Heart right ventricle (tissue), 16 donors: ENCODE measurements at places on chromosomes 7 and 10. TPM values are rescaled to one million over a fixed set of nuclear protein-coding genes. Genes with fewer than 3 reads are reported as not detected.

GRCh38 chr10:49000437-49001398 lies 61.1 kb upstream of the LRRC18 start:
- no peak for DNase-seq

DNA sequence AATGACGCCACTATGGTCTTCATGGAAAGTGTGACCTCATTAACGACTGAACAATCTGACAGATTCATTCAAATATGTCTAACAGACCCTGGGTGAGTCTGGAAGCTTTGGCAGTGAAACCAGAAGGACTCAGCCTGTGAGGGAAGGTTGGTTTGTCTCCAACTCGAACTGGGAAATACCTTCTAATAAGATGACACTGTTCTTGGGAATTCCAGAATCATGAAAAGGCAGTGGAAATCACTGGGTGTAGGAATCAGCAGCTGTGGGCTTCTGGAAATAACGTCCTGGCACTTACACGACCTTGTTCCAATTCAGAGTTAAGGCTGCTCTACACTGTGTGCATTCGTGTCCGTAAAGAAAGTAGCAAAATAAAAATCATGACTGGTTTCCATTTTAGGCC lies 75.1 kb downstream of the DGKI start:
- no peak for DNase-seq

CYP26C1 gene
- not detected for polyA plus RNA-seq

- DNase-seq: no peak
These were observed 40.1 kb downstream of the PALD1 start for GRCh38 chr10:70518695-70519094.

DNA sequence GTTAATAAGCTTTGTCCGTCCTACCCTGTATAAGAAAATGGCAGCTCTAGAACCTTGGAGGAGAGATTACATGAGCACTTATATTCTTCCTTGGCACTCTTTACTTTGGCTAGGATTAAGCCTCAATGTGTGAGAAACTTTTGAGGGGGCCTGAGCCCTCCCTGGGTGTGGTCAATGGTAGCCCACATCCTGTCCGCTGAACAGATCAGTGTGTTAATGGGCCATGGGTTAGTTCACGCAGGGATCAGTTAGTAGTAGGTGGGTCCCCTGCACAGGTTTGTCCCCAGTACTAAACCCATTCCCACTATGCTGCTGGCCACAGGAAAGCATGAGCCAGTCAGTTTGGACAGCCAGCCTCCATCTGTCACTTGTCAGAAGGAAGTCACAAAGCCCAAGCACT lies 20.2 kb upstream of the IKZF1 start:
- DNase-seq: no peak

- peak; percentile 51 for DNase-seq
These were observed 298.2 kb downstream of the FRMD4A start for GRCh38 chr10:14032406-14032998.

GRCh38 chr7:105178928-105179541 lies 165.0 kb downstream of the KMT2E start:
- DNase-seq: no peak

DNA sequence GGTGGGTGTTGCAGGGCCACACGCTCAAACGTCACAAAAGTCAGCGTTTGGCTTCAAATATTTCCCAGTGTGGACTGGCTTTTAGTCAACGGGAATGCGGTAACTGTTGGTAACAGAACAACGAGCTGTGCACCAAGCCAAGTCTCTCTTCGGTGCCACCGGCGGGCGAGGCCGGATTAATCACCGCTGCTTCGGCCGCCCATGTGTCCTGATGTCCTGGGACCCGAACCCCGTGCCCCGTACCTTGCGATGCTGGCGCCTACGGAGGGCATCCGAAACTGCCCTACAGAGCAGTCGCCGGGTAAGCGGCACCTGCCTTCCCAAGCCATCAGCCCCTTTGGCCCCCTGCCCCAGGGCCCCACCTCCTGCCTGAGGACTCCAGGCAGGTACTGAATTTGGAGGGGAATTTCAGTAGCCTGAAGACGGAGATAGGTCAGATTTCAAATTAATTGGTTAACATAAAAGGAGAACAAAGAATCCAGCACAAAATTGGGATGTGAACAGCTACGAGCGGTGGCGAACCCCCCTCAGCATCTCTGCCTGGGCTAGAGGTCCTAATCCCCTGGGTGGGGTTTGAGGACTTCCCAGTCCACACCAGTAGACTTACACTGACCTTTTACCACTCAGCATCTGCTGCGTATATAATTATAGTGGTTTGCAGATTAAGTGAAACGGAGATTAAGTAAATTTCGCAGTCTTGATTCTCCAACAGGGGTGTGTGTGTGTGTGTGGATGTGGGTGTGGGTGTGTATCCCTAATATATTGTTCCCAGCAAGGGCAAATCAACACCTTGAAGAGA lies at the start of gene LRRC72:
TSS of gene LRRC72 (plus strand) at position 84 of the 799 bp plus-strand sequence. CDS start at position 212, 128 bp downstream.
- DNase-seq: no peak

GRCh38 chr10:42646214-42646613 lies 7.8 kb upstream of the ZNF33B start:
- no peak for DNase-seq

MKI67 gene
- 0.09 TPM for polyA plus RNA-seq

DNA sequence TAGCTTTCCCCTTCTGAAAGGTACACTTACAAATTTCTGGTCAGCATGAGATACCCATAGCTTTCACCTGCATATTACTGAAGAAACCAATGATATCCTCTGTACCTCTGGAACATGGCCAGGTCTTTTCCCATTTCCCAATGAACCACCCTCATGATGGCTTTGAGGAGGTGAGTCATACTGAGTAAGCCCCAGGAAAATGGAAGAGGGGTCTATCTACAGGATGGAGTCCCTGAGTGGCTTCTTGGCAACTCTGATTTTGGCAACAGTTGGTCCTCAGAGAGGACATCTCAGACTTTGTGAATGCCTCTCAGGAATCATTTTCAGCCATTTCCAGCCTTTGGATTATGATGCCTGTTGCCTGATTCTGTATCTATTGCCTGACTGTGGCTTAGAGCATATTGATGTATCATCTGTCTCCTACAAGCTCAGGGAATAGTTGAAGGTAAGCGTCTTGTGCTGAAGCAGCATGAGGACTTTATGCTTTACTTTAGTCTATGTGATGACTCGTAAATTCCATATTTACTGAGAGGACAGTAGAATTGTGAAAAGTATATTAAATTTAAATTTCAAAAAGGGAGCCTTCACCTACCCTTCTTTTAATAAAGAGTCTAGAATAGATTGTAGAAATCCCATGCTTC lies 84.7 kb upstream of the DKK1 start:
- no peak for DNase-seq

DNA sequence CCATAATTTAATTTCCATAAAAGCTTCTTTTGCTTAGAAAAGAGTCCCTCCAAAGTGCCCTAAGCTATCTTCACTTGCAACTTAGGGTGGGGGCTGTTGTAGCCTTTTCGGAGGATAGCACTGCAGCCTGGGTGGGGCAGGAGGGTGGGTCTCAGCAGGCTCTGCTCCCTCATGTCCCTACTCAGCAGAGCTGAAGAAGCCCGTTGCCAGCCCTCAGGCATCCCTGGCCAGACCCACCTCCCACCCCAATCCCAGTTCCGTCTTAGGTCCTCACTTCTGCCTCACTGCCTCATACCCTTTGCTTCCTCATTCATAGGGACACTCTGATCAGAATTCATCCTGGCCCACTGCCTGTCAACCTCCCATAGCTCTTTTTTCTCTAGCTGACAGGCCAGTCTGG lies 99.8 kb upstream of the ZMIZ1 start:
- DNase-seq: no peak

NPTX2 gene
- 6.7 TPM for polyA plus RNA-seq
